T-helper 2 cell treated with Interferon-gamma antibody and Interleukin-4, amounts not matched to agents 100 ng/mL and 5 ng/mL, for 36 hours (primary cell): ENCODE measurements at places on chromosomes 7 and 10. TPM values are rescaled to one million over a fixed set of nuclear protein-coding genes. Genes with fewer than 3 reads are reported as not detected.

Gene NKX2-3
- not detected in 2 replicates for total RNA-seq

Gene NODAL
- 0.09 and 0.11 TPM in 2 replicates for total RNA-seq

Gene TWIST1
- total RNA-seq: 0.18 and 0.27 TPM in 2 replicates

Gene MSMB
- not detected in 2 replicates for total RNA-seq

Gene HOXA6
- not detected in 2 replicates for total RNA-seq
